NCI-H2029 (cell line): ENCODE measurements at places on chromosomes 13 and 19.
A peak's percentile ranks its signal among the peaks of the same experiment; 100 is the strongest.

DNA sequence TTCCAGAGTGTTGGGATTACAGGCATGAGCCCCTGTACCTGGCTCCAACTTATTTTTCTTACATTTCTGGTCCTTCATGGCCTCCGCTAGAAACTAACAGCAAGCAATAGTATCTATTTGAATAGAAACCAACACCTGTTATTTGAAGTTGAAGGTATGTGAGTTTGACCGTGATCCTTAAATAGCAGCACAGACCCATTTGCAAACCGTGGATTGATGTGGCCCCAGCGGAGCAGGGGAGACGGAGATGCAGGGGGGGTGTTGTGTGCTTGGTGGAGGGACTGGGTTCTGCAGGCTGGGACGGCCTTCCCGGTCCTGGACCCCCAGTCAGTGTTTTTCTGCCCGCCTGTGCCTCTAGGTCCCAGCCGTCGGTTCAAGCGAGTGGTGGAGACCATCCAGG, 16.9 kb downstream of the TMEM150B start:
- no peak for DNase-seq

DNA sequence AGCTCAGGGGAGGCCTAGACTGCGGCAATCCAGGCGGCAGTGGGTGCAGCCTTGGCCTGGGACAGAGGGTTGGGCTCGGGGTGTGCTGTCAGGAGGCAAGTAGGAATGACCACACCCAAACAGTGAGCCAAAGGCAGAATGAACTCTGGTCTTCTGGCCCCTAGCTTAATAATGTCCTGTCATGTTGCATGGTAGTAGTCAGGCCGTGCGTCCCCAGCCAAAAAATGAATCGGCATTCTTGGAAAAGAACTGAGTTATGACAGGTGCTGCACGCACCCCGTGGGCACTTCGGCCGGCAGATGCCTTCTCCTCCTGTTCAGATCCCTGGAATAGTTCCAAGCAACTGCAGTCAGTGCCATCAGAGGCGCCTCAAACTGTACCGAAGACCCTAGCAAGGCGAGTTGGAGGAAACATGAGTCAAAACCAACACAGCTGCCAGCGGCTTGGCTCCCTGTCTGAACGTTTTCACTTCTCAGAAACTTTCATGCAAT, 55.9 kb downstream of the ATP7B start:
- peak; percentile 47 for DNase-seq

DNA sequence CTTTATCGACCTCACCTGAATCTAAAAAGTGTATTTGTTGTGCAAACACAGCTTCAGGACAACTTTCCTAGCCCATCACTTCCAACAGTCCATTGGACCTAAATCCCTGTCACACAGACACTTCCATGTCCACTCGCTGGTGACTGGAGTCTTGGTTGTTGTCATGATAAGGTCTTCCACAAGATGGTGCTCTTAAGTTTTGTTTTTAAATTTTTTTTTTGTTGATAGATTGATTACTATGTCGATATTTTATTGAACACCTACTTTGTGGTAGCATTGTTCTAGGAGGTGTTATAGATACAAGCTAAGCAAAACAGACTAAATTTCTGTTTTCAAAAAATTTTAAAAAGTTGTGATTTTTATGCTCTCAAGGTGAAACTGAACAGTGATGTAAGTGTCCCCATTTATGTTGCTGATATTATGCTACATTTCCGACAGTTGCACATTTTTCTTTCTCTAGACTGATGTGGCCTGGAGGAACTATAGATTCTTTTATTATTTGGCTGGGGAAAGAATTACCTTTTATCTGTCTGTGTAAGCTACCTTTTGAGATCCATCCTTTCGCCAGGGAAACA, 8.1 kb upstream of the ERICH6B start:
- no peak for DNase-seq

DNA sequence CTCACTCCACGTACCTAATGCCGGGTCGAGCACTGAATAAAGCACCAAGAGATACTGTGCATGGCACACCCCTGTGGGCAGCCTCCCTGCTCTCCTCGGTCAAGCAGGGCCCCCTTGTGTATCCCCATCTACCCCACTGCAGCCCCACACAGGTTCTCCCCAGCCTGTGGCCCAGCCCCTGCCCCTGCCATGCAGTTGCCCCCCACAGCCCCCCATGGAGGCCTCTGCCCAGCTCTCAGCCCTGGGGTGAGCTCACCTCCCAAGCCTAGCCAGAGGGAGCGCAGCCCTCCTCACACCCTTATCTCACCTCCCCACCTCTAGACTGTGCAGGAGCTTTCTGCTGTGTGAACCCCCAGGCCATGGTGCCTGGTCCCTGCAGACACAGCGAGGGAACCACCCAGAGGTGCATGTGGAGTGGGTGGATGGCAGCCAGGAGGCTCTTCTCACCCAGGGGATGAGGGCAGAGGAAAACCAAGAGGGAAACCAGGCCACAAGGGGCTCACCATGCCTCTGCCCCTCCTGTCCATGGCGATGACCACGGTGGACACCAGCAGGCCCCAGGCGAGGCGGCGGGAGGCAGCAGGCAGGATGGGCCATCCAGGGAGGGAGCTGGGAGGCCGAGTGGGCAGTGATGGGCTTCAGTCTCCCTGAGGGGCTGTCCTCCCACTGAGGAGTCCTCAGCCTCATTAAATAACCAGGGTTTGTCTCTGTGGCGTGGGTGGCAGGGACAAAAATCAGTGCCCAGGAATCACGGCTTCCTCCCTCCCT, 83.2 kb downstream of the ANKRD10 start:
- no peak for DNase-seq

DNA sequence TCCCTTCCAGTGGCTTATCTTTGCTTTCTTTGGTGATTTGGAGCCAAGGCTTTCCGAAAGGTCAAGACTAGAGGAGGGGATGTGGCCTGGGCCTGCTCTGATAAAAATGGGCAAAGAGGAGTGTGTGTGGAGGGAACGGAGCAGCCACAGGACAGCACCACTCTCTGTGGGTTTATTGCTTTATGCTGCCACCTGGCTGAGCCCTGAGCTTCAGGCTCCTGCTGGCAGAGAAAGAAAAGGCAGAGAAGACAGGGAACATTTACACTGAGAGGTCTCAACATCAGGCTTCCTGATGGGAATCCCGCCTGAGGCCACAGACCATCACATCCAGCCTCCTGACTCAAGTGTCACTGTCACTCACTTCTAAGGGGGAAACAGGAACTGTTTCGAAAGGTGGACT, 9.2 kb upstream of the GSX1 start:
- DNase-seq = no peak
